ENCODE measurements at places on chromosomes 5 and 9.

DNA sequence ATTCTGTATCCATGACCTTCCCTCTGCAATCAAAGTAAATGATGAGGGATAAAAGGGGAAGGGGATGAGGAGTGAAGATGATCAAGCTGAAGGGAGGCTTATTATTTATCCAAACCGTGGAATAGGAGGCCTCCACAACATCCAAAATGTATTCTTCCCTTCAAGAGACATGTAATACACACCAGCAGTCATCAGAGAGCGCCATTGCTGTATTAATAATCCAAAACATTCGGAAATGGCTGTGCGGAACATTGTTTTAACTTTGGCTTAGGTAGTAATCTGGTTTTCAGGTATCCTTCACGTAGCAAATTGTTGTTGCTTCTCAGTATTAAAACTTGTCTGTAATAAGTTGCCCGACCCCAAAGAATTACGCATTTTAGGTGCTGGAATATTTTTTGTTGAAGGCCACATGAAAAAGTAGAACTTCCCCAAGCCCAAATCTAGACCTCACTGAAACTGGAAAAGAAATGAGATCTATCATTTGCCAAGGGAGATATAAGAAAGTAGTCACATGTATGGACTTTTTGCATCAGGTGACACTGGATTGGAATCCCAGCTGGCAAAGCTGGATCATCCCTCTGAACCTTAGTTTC, 2.6 kb upstream of the BOD1 start:
- DNase-seq, result no peak

DNA sequence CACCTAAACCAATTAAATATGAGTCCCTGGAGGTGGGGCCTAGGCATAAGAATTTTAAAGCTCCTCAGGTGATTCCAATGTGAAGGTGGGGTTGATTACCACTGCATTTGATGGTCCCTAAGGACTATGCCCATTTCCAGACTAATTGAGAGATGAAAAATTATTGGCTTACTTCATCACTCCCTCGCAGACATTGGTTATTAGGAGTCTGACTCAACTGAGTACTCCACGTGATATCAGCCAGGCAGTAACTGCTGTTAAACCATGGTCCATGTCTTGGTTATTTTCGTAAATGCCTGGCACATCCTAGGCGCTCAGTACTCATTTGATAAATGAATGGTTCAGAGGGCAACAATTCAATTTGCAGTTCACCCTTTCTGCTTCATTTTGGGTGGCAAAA, 54.5 kb downstream of the PUM3 start:
- no peak for DNase-seq

- no peak for DNase-seq
Observed at GRCh38 chr9:124394596-124394995, 20.6 kb downstream of the PSMB7 start.

GRCh38 chr9:114389612-114390368, 2.0 kb upstream of the AKNA start:
- peak; percentile 49 for DNase-seq

DNA sequence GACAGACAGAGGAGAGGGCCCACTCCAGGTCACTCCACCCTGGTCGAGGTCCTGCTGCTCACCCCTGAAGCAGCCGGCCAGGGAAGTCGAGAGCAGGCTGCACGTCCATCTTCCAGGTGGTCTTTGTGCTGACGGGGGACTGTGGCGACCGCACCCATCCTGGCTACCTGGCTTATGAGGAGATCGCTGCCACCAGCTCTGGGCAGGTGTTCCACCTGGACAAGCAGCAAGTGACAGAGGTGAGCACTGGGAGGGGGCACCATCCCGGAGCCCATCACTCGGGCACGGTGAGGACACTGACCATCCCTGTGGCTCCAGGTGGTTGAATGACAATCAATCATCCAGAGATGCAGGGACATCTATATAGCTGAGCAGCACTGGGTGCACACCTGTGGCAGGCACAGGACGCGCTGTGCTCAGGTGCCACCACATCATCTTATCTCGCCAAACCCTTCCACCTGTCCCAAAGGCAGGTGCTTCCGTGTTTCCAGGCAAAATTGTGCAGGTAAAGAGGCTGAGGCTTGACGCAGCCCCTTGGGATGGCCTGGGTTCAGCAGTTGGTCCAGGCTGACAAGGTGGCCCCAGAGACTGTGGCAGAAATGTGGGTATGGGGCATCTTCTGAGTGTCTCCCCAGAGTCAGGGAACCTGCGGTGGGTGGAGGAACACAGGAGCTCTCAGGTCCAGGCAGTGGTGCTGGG, 20.7 kb downstream of the HMCN2 start:
- DNase-seq, result no peak

DNA sequence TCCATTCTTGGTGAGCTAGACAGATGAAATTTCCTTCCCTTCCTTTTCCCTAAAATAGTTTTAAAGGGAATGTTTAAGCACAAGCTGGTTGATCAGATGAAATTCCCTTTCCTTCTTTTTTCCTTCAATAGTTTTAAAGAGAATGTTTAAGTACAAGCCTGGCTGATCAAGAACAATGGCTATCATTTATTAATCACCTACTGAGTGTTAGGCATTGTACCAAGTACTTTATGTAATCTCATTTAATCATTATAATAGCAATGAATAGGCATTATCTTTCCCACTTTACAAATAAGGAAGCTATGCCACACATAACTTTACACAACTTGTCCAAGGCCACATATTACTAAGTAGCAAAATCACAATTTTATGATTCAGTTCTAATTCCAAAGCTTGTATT, 152.0 kb upstream of the ACOT12 start:
- no peak for DNase-seq

DNA sequence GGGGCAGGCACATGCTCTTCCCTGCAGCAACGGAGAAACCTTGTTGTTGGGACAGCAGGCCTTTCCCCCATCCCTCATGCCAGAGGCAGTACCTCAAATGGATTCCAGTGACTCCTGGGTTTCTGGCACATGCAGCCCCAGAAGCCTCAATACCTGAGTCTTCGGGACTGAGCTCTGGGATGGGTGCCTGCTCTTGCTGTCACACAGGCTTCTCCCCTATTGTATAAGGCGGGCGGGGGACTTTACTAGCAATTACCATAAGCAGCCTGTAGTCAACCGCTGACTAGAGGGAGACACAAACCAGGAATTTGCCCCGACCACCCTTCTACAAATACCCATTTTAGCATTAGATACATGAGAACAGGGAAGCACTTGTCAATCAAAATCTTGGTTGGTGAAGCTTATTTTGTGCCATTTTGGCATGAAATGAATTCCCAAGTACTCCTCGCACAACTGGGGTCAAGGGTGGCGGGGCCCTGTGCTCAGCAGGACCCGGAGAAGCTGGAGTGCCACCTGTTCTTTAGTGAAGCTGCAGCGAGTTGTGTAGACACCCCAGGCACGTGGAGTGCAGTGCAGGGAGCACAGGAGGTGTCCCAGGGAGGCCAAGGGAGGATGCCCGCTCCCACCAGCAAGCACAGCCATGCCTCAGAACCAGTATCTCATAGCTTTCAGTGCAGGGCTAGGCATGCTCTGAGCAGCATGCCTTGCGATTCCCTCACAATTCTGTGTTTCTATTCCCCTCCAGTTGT, 21.2 kb downstream of the S1PR3 start:
- no peak for DNase-seq

DNA sequence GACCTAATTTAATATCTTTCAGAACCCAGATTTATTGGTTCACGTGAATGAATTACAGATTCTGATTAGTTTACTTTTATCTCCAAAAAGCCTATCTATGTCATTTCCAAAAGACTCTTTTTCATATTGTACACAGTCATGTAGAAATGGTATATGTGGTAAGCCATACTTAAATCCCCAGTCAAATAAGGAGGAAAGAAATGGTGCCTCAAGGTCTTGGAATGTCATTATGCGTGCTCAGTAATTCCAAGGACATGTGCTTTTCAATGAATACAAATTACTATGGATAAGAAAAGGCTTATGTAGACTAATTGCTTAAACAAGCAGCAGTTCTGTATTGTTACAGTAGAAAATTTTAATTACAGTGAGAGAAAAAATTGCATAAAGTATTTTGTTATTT, 64.1 kb upstream of the TYRP1 start:
- DNase-seq, result no peak

- no peak for DNase-seq
Observed at GRCh38 chr5:16529306-16529705, 63.7 kb upstream of the ZNF622 start.

DNA sequence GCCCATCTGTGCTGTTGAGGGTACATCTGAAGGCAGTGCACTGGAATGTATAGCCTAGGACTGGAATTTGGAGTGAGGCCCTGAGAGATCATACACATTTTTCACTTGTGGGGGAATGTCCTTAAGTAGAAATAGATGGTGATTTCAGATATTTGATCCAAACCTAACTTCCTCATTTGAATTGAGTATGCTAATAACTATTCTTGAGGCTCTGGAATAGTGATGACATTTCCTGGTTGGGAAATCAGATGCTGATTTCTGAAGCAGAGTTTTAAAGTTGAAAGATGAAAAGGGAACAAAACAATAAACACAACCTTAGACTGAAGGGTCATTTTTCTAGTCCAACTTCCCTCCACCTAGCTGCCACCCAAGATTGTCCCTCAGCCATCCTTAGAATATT, 163.0 kb upstream of the CCDC152 start:
- no peak for DNase-seq

Measured in NK-92 treated with Interleukin-12 subunit alpha and Interleukin-12 subunit beta, amount 100 ng/mL, for 24 hours (cell line).